ENCODE measurements at places on chromosomes 7 and 10. TPM values are rescaled to one million over a fixed set of nuclear protein-coding genes. Genes with fewer than 3 reads are reported as not detected.

- H3K36me3 ChIP-seq, result peaks cover 5% of the 10 kb centered on the region
Observed at GRCh38 chr10:86840498-86840897, 84.1 kb downstream of the BMPR1A start.

- peaks cover 17% of the 10 kb centered on the region for H3K36me3 ChIP-seq
- H3K4me3 ChIP-seq, result no peak overlapping the region
- no peak for DNase-seq
Observed at GRCh38 chr7:107960272-107960671, 42.7 kb downstream of the LAMB1 start.

GRCh38 chr7:66296001-66296521 lies 90.9 kb downstream of the TPST1 start:
- DNase-seq, result no peak
- H3K4me1 ChIP-seq, result no peaks in the 10 kb centered on the region
- no peak overlapping the region for H3K4me3 ChIP-seq
- H3K27me3 ChIP-seq, result no peaks in the 10 kb centered on the region
- H3K36me3 ChIP-seq, result no peaks in the 10 kb centered on the region

DNA sequence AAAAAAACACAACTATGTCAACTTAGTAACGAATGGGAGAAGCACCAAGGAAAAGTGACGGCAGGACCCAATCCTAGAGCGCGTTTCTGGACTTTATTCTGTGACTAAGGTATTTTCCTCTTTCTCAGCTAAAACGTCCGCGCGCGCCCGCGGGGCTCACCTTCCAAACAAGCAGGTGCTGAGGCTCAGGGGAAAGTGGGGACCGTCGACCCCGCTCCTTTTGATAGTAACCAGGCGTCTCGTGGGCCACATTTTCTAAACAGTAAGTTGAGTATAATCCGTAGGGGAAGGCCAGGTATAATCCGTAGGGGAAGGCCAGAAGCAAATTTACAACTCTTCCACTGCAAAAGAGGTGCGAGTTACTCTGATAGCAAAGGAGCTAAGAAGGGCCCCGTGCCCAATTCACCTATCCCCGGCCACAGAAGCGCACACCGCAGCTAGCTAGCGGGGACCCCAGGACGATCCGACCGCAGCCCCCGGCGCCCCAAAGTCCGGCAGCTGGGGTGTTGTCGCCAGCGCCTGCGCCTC lies 743 bp downstream of the MKI67 start:
- H3K27ac ChIP-seq, result peak overlapping the region; percentile 86
- no peak for DNase-seq
- H3K27me3 ChIP-seq, result no peaks in the 10 kb centered on the region
- peaks cover 19% of the 10 kb centered on the region for H3K4me1 ChIP-seq
- peak overlapping the region; percentile 89 for H3K4me3 ChIP-seq

Gene COBL
- total RNA-seq, result 19.3 TPM

DNA sequence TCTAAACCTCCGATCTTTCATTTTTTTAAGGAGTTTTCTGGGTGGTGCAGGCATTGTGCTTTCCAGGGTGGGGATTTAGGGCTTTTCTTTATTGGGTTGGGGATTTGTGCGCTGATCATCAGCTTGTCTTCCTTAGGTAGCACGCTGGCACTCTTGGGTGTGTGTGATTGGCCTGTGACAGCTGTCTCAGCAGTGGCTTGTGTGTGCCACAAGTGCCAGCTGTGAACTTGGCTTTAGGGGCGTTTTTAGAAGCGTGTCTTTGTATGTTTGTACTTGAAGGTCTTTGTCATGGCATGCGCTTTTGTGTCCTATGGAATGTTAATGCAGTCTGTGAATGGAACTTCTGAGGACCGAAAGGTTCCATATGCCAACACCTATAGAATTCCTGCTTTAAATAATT lies 788 bp downstream of the AKAP9 start:
- no peaks in the 10 kb centered on the region for H3K4me1 ChIP-seq
- H3K4me3 ChIP-seq, result peak overlapping the region; percentile 87
- DNase-seq, result no peak
- H3K27ac ChIP-seq, result no peak overlapping the region
- H3K36me3 ChIP-seq, result no peaks in the 10 kb centered on the region

DNA sequence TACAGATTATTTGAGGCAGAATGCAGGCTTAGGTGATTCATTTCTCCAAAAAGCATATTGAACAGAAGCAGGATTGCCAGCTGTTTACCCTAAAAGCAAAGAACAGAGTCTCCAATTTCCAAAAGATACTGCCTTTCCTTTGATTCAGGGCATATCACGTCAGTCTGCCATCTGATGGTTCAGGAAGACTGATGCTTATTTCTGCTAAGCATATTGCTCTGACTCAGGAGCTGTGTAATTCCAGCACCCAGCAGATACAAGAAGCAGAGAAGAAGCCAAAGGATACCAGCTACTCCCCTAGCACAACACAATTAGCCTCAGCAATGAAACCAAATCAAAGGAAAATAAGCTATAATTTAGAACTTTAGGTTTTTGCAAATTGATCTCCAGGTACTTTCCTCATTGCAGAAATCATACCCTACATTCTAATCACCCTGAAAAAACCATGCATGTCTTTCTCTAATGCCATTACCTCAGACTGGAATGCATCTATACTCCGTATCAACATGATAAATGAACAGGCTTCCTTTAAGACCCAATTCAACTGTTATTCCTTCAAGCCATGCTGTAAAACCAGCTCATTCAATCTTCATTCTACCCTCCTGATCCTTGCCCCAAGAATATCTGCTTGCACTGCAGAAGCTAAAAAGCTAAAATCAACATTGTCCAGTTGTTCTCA lies 55.1 kb downstream of the ABI1 start:
- H3K27ac ChIP-seq, result no peak overlapping the region
- H3K4me3 ChIP-seq, result no peak overlapping the region
- DNase-seq, result no peak
- no peaks in the 10 kb centered on the region for H3K27me3 ChIP-seq
- no peaks in the 10 kb centered on the region for H3K36me3 ChIP-seq

DNA sequence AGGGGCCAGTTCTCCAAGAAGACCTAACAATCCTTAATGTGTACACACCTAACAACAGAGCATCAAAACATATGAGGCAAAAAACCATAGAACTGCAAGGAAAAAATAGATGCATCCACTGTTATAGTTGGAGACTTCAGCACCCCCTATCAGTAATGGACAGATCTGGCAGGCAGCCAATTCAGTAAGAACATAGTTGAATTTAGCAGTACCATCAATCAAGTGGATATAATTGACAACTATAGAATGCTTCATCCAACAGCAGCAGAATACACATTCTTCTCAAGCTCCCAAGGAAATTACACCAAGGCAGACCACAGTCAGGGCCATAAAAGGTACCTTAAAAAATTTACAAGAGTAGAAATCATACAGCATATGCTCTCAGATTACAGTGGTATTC lies 42.2 kb downstream of the POLL start:
- no peak overlapping the region for H3K27ac ChIP-seq
- DNase-seq, result no peak
- no peak overlapping the region for H3K4me3 ChIP-seq
- no peaks in the 10 kb centered on the region for H3K27me3 ChIP-seq
- H3K4me1 ChIP-seq, result 0 out of 2 replicates have a peak, but pooled peaks cover 3% of the 10 kb centered on the region

DNA sequence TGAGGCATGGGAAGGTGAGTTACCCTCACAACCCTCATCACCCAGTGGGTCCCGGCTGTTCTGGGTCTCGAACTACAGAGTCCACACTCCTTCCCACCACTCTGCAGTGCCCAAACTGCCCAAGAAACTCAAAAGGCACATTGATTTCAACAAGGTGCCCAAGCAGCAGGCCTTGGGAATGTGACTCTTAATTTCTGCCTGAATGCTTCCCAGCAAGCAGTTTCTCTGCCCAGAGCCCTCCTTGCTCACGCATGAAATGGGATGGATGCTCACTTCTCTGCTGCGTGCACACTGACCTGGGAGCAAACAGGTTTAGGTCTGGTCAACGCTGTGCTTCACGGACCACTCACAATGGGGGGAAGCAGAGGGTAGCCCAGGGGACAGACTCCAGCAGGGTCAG lies 77.9 kb downstream of the GRB10 start:
- no peaks in the 10 kb centered on the region for H3K36me3 ChIP-seq
- H3K27ac ChIP-seq, result no peak overlapping the region
- no peaks in the 10 kb centered on the region for H3K27me3 ChIP-seq
- H3K4me1 ChIP-seq, result peaks cover 3% of the 10 kb centered on the region

GRCh38 chr7:701086-701671 lies 25.3 kb upstream of the DNAAF5 start:
- H3K4me1 ChIP-seq, result no peaks in the 10 kb centered on the region
- H3K4me3 ChIP-seq, result no peak overlapping the region
- no peak for DNase-seq

Gene LAMB1
- 32.0 TPM for total RNA-seq

Gene PLEKHS1
- total RNA-seq, result not detected

DNA sequence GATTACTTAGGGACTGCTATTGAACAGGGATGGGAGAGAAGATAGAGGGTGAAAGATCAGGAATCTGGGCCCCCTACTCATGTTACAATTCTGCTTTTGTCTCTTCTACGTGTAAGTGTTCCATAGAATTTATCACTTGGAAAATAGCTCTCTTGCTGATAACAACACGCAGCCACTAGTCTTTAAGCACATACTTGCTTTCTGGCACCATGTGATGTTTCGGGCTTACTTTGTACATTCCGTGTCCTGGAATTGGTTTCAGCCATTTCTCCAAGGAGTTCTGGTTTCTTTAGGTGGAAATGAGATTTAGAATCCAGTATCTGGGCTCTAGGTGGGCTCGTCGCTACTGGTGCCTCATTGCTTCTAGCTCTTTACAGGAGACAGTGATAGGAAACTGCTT lies 59.7 kb downstream of the TFAM start:
- no peak overlapping the region for H3K27ac ChIP-seq
- H3K36me3 ChIP-seq, result no peaks in the 10 kb centered on the region
- H3K4me3 ChIP-seq, result no peak overlapping the region
- no peak for DNase-seq
- H3K27me3 ChIP-seq, result no peaks in the 10 kb centered on the region

Gene NKX2-3
- not detected for total RNA-seq

- no peaks in the 10 kb centered on the region for H3K4me1 ChIP-seq
- no peaks in the 10 kb centered on the region for H3K36me3 ChIP-seq
Observed at GRCh38 chr7:146956853-146957252, 840.3 kb downstream of the CNTNAP2 start.

- no peaks in the 10 kb centered on the region for H3K36me3 ChIP-seq
- H3K27me3 ChIP-seq, result no peaks in the 10 kb centered on the region
- no peak overlapping the region for H3K27ac ChIP-seq
- H3K4me1 ChIP-seq, result no peaks in the 10 kb centered on the region
- H3K4me3 ChIP-seq, result no peak overlapping the region
Observed at GRCh38 chr7:134729895-134730294, 49.5 kb upstream of the CALD1 start.

Gene SCD
- total RNA-seq, result 652 TPM

Gene HOXA11
- 6.8 TPM for total RNA-seq

GRCh38 chr10:30019468-30019867 lies 39.9 kb downstream of the JCAD start:
- H3K36me3 ChIP-seq, result no peaks in the 10 kb centered on the region
- no peaks in the 10 kb centered on the region for H3K27me3 ChIP-seq
- DNase-seq, result no peak
- H3K4me3 ChIP-seq, result no peak overlapping the region

Gene PILRB
- total RNA-seq, result 60.2 TPM

GRCh38 chr7:2922866-2923265 lies 78.8 kb upstream of the GNA12 start:
- H3K36me3 ChIP-seq, result no peaks in the 10 kb centered on the region
- DNase-seq, result no peak
- no peak overlapping the region for H3K4me3 ChIP-seq
- H3K4me1 ChIP-seq, result no peaks in the 10 kb centered on the region
- no peaks in the 10 kb centered on the region for H3K27me3 ChIP-seq
- no peak overlapping the region for H3K27ac ChIP-seq

DNA sequence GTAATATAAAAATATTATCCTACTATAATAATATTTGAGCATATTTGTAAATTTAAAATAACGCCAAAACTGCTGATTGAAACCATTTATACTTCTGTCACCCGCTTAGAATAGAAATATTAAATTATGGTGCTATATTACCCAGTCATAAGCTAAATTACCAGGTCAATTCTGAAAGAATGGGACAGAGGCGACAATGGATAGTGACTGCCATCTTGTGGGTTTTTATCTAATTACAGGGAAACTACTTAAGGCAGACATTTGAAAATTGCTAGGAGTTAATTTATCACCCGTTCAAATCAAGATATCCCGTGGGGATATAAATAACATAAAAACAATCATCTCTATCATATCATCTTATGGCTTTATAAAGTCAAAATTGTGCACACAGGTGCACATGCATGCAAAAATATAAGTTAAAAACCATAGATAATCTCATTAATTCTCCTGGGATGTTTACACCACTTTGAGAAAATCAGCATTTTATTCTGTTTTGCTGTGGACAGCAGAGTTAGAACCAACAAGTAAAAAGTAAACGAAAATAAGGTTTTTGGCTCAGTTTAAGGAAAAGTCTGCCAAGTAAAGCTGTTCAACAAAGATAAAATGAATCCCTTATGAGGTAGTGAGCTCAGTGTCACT lies 41.3 kb upstream of the HPSE2 start:
- no peaks in the 10 kb centered on the region for H3K4me1 ChIP-seq
- H3K27ac ChIP-seq, result no peak overlapping the region
- DNase-seq, result peak; percentile 46
- H3K4me3 ChIP-seq, result no peak overlapping the region
- H3K27me3 ChIP-seq, result peaks cover 15% of the 10 kb centered on the region

DNA sequence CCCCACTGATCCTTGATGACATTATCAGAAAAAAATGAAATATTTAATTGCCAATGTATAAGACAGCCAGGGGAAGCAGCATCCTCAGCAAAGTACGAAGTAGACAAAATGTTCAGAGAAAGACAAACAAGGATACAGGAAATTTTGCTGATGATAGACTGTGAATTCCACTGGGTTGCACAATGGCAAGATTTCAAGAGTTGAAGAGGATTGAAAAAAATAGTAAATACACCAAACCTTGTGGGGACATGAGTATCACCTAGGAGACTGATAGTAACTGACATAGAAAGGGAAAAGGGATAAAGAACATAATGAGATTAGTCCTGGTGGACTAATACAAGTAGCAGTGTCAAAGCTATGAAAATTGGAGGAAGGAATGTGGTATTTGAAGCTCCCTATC lies 16.5 kb downstream of the CNOT4 start:
- no peaks in the 10 kb centered on the region for H3K27me3 ChIP-seq
- H3K36me3 ChIP-seq, result no peaks in the 10 kb centered on the region
- no peak overlapping the region for H3K27ac ChIP-seq

DNA sequence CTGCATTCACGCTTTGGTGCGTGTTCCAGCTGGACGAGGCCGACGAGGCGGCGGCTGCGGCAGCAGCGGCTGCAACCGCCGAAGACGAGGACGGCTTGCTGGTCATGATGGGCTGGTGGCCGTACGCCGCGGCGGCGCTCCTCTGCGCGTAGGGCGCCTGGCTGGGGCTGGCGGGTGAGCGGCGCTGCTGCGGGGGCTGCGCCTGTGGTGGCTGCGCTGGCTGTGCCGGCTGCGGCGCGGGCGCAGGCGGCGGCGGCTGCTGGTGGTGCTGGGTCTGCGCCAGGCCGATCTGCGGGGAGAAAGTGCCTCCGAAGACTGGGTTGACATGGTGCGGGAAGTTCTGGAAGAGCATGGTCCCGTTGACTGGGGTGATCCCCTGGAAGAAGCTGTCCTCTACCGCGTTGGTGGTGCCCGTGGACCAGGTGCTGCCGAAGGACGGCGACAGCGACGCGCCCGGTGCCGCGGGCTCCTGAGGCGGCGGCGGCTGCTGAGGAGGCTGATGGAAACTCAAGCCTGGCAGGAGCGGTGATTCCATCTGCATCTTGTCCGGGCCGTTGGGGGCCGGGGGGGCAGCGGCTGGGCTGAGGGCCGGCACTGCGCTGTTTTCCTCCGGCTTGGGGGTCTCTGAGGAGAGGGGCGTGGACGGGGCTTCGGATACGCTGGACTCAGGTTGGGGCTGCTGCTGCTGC lies 51.1 kb downstream of the CPEB3 start:
- peak overlapping the region; percentile 6 for H3K27ac ChIP-seq
- no peaks in the 10 kb centered on the region for H3K27me3 ChIP-seq
- no peaks in the 10 kb centered on the region for H3K36me3 ChIP-seq
- DNase-seq, result no peak

Measured in HCT116 (cell line).